ENCODE measurements at places on chromosomes 2 and 18.

- no peaks in the 10 kb centered on the region for H3K4me1 ChIP-seq
- no peaks in the 10 kb centered on the region for H3K36me3 ChIP-seq
- DNase-seq = no peak
- H3K4me3 ChIP-seq = no peak overlapping the region
- no peaks in the 10 kb centered on the region for H3K27me3 ChIP-seq
Measured at GRCh38 chr2:141941210-141941714, 189.6 kb downstream of the LRP1B start.

DNA sequence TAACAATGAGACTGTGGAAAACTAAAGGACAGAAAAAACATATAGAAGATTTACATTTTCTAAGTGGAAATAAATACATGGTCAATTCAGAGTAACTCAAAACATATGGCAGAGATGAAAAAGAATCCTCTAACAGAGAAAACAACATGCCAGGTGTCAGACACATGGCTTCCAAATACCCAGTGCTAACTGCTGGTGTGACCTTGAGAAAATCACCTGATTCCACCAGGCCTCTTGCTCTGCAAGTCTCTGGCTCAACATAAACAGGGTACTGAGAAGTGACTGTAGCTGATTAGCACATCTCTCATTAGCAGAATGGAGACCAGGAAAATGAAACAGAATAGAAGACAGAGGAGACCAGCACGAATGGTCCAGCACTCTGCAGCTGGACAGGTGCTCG, 210.8 kb downstream of the HNMT start:
- H3K36me3 ChIP-seq = no peaks in the 10 kb centered on the region
- H3K27me3 ChIP-seq = no peaks in the 10 kb centered on the region
- H3K4me1 ChIP-seq = no peaks in the 10 kb centered on the region
- no peak overlapping the region for H3K4me3 ChIP-seq
- H3K27ac ChIP-seq = no peak overlapping the region
- DNase-seq = no peak

DNA sequence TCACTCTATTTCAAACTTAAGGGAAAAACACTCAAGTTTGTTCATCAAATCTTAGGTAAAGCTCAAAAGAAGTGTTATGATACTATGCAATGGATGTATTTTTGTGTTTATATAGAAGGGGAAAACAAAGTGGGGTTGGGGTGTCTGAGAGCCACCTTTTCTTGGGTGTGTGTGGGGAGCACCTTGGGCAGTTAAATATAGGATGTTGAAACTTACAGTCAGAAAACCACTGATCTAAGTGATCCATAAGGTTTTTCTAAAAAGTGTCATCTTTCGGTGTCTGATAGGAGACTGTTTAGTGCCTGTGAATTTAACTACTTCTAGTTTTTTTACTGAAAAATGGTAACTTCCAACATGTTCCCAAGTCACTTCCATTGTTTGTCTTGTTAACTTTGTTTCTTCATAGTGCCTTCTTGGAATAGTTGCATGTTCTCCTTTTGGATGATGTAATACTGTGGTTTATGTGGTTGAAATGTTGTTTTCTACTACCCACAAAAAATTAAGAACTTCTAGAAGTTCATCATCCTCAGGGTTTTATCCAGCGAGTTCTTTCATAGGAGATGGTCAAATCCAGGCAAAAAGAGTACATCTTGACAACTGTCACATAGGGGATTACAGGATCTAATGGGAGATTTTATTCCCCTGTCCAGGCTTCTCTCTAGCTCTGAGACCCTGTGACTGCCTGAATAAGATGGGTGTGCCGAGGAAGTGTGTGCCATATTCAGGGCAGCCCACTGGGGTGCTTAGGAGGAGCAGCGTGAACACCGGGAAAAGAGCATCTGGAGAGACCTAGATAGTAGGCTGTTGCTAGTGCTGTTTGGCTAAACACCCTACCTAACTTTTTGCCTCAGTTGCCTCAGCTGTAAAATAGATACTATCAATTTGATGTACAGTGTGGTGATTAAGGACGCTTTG, 46.2 kb downstream of the CAB39 start:
- no peak overlapping the region for H3K4me3 ChIP-seq
- peaks cover 18% of the 10 kb centered on the region for H3K36me3 ChIP-seq
- DNase-seq = no peak
- peaks cover 30% of the 10 kb centered on the region for H3K4me1 ChIP-seq
- H3K27me3 ChIP-seq = no peaks in the 10 kb centered on the region

DNA sequence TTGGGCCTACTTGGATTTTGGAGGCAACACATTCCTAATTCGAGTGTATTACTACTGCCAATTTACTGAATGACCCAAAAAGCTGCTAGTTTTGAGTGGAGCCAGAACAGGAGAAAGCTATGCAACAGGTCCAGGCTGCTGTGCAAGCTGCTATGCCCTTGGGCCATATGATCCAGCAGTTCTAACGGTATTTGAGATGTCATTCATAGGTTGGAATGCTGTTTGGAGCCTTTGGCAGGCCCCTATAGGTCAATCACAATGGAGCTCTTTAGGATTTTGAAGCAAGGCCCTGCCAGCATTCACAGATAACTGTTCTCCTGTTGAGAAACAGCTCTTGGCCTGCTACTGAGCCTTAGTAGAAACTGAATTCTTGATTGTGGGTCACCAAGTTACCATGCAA, 368.7 kb downstream of the CDH19 start:
- DNase-seq = no peak
- no peaks in the 10 kb centered on the region for H3K27me3 ChIP-seq
- no peak overlapping the region for H3K27ac ChIP-seq

DNA sequence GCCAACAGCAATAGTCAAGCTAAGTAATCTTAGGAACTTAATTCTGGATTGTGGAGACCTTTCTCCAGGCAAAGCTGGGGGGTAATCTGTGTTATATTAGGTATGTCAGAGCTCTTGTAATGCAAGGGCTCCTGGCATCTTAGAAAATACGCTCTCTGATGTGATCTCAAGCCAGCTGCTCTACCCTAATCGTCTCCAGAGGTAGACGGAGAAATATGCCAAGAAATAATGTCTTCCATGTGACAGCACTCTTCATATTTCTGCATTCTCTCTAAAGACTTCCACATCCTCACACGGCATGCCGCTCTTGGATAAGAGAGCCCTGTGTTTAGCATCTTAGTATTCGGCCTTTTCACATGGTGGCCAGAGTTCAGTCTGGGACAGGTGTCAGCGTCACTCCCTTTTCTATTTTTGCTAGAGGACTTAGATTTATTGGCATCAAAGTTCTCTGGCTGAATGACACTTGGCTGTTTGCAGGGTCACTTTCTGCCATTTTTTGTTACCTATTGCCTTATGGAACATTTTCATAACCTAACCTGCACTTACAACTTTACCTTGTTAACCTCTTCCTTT, 25.2 kb downstream of the CAPN13 start:
- H3K27me3 ChIP-seq = no peaks in the 10 kb centered on the region
- H3K36me3 ChIP-seq = no peaks in the 10 kb centered on the region
- DNase-seq = no peak
- H3K4me3 ChIP-seq = no peak overlapping the region
- no peaks in the 10 kb centered on the region for H3K4me1 ChIP-seq
- no peak overlapping the region for H3K27ac ChIP-seq

- peak overlapping the region; percentile 65 for H3K4me3 ChIP-seq
- peak overlapping the region; percentile 51 for H3K27ac ChIP-seq
- no peaks in the 10 kb centered on the region for H3K36me3 ChIP-seq
- no peaks in the 10 kb centered on the region for H3K27me3 ChIP-seq
Measured at GRCh38 chr2:223835701-223836532, 1.5 kb downstream of the AP1S3 start.

- H3K4me1 ChIP-seq = no peaks in the 10 kb centered on the region
- H3K27ac ChIP-seq = no peak overlapping the region
- no peak overlapping the region for H3K4me3 ChIP-seq
- no peak for DNase-seq
- H3K36me3 ChIP-seq = no peaks in the 10 kb centered on the region
- H3K27me3 ChIP-seq = no peaks in the 10 kb centered on the region
Measured at GRCh38 chr2:77579076-77579769, 57.0 kb upstream of the LRRTM4 start.
